ENCODE measurements at places on chromosomes 4 and X.
A peak's percentile ranks its signal among the peaks of the same experiment; 100 is the strongest.

GRCh38 chr4:76809594-76810305 is 88.2 kb downstream of the SOWAHB start:
- no peak for DNase-seq

DNA sequence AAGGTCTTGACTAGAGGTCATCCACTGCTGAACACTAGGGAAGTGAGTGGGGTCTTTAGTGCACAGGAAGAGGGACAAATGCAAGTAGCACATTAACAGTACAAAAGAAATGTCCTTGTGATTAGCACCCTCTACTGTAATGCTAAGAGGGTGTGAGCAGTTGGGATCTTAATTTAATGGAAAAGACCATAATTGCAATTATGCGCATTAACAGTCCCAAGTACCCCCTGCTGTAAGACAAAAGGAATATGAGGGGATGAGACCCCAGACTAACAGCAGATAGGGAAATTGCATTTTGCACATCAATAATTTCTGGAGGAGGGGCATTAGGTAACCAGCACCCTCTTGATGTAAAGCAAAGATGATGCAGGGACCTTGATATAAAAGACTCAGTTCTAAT is 285.0 kb downstream of the CHIC1 start:
- DNase-seq = no peak

DNA sequence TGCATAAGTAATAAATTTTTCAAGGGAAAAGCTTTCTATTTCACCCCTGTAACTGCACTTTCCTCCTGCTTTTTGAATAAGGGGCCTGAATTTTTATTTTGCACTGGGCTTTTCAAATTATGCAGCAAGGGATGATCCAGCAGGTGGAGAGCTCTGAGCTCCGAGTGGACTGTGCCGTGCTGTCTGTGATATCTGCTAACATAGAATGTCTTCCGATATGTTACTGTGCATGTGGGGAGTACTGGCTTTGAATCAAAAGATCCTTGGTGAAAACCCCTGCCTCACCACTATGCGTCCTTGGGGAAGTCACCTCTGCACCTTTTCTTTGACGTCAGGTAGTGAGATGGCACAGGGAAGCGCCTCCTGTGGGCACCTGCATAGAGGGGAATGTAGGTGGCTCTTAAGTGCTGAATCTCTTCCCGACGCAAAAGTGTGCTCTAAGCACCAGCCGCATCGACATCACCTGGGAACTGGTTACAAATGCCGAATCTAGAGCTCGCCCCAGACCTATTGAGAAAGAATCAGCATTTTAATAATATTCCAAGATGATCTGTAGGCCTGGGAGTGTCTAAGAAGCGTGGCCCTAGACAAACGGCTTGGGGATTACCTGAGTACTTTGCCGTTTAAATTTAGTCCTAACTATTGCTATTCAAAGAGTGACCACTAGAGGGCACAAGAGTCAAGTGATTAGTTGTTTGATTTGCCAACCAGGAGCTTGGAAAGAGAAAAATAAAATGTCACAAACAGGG is 19.2 kb upstream of the WFS1 start:
- peak; percentile 62 for DNase-seq

- no peak for DNase-seq
Measured at GRCh38 chr4:55177461-55177860, 52.1 kb upstream of the KDR start.

- DNase-seq = no peak
Measured at GRCh38 chrX:44343412-44344141, at the start of gene EFHC2. Gene EFHC2 (minus strand): TSS chrX:44343672. CDS start chrX:44343588, 84 bp downstream.

DNA sequence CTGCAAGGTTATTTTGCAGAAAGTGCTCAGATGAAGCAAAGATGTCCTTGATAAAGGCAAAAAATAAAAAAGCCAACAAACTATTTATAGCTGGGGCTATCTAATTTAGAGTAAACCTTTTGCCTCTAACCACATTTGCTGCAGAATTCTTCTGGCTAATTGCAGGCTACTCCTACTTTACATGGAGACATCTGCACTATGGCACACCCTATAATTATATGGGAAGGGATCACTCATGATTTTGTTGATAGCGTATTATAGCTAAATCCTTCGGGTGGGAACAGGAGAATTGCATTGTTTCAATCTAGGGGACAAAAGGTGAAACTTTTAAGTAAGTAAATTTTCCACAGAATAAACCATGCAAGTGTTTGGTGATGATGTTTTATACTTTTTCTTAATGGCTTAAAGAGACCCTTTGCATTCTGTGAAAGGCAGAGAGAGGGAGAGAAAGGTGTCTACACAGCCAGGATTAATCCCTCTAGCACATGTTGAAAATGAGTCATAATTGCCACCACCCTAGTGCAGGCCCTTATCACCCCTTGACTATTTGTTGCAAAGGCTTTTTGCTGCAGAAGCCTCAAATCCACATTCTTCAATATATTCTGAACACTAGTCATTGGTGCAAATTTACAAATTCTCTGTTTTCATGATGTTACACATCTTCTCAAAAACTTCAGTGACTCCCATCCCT is 221.3 kb upstream of the BMP3 start:
- DNase-seq = no peak

- DNase-seq = no peak
Measured at GRCh38 chr4:94574616-94575015, 122.9 kb downstream of the PDLIM5 start.

DNA sequence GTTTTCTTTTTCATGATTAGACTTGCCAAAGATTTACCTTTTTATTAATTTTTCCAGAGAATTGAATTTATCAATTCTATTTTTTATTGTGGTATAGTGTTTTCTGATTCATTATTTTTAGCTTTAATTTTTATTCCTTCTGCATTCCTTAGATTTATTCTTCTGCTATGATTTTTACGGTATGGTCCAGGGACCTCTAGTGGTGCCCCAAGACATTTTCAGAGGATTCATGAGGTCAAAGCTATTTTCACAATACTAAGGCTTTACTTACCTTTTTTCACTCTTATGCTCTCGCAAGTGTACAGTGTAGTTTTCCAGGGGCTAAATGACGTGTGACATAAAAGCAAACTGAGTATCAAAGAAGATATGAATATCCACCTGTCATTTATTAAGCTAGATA is 8.0 kb downstream of the RADX start:
- no peak for DNase-seq

- DNase-seq = no peak
Measured at GRCh38 chrX:139423186-139423585, 107.4 kb upstream of the F9 start.

DNA sequence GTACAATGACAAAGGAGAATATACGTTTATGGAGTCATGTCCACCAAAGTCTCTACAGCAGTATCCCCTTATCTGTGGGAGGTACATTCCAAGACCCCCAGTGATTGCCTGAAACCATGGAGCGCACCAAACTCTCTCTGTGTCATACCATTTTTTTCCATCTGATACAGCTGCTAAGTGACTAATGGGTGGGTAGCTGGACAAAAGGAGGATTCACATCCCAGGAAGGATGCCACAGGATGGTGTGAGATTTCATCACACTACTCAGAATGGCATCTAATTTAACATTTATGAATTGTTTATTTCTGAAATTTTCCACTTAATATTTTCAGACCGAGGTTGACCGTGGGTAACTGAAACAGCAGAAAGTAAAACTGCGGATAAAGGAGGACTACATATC is 49.8 kb upstream of the AGA start:
- no peak for DNase-seq

- no peak for DNase-seq
Measured at GRCh38 chrX:119640731-119641170, 34.5 kb upstream of the NKRF start.

- DNase-seq = no peak
Measured at GRCh38 chrX:96181605-96182004, 503.0 kb upstream of the DIAPH2 start.

DNA sequence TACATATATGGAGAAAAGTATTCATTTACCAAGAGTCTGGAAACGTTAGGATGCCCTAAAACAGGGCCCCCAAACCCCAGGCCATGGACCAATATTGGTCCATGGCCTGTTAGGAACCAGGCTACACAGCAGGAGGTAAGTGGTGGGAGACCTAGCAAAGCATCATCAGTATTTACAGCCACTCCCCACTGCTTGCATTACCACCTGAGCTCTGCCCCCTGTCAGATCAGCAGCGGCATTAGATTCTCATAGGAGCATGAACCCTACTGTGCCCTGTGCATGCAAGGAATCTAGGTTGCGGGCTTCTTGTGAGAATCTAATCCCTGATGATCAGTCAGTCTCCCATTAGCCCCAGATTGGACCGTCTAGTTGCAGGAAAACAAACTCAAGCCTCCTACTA is 62.3 kb downstream of the USP38 start:
- no peak for DNase-seq

DNA sequence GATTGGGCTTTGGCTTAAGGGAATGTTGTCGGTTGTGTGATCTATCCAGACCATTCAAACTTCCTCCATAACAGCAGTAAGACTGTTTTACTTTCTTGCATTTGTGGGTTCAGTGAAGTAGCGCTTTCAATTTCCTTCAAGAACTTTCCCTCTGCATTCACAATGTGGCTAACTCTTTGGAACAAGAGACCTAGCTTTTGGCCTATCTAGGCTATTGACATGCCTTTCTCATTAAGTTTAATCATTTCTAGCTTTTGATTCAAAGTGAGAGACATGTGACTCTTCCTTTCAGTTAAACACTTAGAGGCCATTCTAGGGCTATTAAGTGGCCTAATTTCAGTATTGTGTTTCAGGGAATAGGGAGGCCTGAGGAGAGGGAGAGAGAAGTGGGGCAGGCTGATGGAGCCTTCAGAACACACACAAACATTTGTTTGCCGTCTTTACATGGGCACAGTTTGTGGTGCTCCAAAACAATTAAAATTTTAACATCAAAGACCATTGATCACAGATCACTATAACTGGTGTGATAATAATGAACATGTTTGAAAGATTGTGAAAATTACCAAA is 34.1 kb downstream of the ADH5 start:
- no peak for DNase-seq

DNA sequence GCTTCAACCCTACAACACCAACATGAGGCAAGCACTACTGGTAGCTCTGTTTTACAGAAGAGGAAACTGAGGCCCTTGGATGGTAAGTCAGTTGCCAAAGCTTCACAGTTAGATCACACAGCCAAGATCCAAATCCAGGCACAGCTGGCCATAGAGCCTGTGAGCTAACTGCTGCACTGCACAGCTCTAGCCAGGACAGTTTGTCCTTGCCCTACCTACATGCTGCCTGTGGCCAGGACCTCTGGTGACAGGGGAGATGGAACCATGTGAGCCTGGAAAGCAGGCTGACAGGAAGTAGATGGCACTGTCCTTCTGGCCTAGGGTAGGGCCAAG is 257.8 kb downstream of the FBXW7 start:
- no peak for DNase-seq

DNA sequence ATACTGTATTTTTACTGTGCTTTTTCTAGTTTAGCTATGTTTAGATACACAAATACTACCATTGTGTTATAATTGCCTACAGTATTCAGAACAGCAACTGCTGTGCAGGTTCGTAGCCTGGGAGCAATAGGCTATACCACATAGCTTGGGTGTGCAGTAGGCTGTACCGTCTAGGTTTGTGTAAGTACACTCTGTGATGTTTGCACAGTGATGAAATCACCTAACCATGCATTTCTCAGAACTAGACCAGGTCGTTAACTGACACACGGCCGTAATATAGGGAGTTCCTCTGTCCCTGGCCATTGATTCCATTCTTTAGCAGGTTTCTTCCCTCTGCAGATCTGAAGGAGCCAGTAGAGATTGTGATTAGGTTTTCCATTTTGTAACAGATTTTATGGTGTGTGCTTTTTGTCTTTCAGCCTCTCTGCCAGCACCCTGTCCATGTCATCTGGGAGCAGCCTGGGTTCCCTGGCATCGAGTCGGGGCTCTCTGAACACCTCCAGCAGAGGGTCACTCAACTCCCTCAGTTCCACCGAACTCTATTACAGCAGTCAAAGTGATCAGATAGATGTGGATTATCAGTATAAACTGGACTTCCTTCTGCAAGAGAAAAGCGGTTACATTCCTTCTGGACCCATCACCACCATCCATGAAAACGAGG is 59.5 kb downstream of the CLDN22 start:
- peak; percentile 4 for DNase-seq

DNA sequence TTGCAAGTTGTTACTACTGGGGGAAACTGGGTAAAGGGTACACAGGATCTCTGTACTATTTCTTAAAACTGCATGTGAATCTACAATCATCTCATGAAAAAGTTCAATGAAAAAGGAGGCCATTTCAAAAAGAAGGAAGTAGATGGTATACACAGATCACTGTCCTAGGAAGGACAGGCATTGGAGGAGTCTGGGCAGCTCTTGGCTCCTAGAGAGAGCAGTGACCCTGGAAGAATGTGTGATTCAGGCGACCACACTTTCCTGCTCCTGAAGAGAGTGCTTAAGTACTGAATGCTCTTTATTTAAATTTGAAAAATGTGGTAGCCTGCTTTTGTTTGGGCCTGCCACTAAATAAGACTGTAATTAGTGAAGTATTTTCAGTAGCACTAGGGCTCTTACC is 318.1 kb upstream of the CASK start:
- DNase-seq = no peak

DNA sequence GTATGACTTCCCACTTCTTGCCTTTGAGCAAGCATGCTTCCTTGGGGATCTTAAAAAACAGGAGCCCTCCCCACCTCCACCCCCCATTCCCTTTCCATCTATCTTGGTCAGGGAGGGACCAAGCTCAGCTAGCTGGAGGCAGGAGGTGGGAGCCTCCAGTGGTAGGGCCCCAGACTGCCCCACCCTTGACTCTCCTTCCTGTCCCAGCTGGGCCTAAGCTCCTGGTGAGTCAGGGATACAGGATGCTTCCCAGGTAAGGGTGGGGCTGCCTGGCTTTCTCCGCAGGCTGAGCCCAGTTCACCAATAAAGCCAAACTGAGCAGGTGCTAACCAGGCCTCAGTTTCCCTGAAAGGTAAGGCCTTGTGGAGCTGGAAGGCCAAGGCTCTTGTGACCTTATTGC is 15.2 kb downstream of the EFNB1 start:
- DNase-seq = no peak

GRCh38 chr4:169410839-169411770 is 140.3 kb upstream of the SH3RF1 start:
- no peak for DNase-seq

GRCh38 chr4:127139788-127140286 is 492.9 kb upstream of the INTU start:
- no peak for DNase-seq

DNA sequence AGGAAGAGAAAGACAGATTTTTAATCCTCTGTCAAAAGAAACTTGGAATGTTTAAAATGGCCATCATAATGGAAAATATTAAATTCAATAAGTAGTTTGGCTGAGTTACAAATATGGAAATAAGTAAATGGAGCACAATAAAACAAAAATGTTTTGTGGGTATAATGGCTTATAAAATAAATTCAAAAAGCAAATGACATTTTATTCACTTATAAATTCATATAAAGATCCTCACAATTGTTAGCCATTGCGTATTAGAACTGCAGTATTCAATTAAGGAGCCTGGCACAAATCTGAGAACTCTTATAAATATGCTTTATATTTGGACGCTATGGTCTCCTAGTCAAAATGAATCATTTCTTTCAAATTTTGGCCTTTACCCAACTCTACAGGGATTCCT is 339.0 kb upstream of the PABPC4L start:
- no peak for DNase-seq

GRCh38 chr4:139950568-139950967 is 203.4 kb downstream of the MAML3 start:
- no peak for DNase-seq
